ENCODE measurements at places on chromosomes 3 and 15. TPM values are rescaled to one million over a fixed set of nuclear protein-coding genes. Genes with fewer than 3 reads are reported as not detected.

Gene TF
- 0.03 TPM for total RNA-seq

Gene FLNB
- 225 TPM for total RNA-seq

Gene TRIM69
- total RNA-seq: 9.6 TPM

DNA sequence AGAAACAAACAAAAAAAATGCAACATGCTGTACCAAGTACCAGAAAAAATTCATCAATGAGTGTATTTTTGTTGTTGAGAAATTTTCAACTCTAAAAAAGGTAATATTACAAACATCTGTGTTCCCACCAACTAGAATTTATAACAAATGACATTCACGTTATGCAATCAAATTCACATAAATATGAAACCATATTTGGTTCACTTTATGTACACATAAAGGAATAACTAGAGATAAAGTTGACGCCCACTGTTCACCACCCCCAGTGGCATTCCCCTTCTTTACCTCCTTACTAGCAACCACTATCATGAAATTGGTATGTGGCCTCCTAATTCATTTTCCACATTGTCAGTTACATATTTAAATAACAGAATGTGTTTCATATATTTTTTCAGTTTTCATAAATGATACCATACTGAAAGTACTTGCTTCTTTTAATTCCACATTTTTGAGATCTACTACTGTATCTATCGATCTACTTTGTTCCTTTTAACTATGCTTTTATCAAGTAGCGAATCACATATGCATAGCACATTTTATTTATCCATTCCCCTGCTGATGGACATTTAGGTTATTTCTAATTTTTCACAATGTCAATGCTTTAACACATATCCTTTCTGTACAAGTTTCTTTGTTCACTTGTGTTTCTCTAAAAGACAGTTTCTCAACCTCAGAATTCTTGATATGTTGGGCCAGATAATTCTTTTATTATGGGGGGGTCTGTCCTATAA, 34.5 kb downstream of the TBC1D5 start:
- no peak for DNase-seq

GRCh38 chr15:37053166-37053565, 47.2 kb downstream of the MEIS2 start:
- no peak for DNase-seq

DNA sequence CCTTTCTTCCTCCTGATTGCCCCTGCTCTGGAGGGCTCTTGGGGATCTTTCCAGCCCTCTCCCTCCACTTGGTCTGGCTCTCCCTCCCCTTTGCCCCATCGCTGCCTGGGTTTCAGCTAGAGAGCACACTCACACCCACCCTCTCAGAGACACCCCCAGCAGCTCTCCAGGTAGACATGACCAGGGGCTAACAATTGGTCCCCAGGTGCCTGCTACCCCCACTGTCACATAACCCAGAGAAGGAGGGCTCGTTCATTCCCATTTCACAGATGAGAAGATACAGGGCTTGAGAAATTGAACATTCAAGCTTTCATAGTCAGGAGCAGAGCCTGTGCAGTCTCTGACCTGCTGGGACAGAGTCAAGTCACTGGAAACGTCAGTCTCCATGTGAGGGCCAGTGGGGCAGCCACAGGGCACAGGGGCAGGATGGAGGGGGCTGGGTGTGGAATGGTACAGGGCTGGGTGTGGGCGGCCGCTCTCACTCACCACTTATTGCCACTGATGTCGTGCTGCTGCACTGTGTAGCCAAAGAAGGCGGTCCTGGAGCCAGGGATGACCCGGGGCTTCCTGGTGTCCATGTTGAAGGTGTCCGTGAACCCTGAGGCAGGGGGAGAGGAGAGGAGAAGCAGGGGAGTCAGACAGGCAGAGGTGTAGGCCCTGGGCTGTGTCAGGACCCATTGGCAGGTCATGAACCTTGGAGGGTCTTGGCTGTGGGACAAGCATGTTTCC, 29.4 kb downstream of the ITGA11 start:
- no peak for DNase-seq

DNA sequence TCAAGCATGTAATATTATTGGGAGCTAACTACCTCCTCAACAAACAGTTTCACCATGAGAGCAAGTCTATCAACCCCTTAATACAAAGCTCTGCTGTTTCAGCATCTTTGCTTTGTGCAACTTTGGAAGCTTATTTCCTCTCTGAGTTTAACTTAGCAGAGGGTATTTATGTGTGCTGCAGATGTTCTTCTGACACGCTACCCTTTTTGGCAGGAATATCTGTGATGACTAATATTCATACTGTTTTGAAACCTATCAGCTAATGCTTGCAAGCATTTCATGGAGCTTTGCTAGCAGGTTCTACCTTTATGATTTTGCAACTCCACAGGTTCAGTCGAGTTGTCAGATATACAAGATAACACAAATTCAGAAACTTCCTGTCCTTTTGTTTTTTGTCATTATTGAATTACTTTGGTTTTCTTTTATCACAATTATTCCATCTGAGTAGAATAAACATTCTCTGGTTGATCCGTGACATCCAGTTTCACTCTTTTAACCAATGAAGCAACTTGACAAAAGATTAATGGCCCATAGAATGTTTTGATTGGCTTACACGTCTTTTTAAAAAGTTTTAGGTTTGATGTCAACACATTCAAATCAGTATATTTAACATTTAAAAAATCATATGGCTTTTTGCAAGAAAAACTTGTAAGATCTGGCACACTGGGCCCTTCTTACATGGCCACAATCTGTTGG, 1.7 kb upstream of the SLC9A9 start:
- DNase-seq: no peak

GRCh38 chr15:62446984-62447383, 281.9 kb upstream of the C2CD4B start:
- no peak for DNase-seq

GRCh38 chr3:134341389-134341788, 32.9 kb downstream of the AMOTL2 start:
- no peak for DNase-seq

- DNase-seq: no peak
These were observed 38.6 kb downstream of the CTNNB1 start for GRCh38 chr3:41237907-41238306.

DNA sequence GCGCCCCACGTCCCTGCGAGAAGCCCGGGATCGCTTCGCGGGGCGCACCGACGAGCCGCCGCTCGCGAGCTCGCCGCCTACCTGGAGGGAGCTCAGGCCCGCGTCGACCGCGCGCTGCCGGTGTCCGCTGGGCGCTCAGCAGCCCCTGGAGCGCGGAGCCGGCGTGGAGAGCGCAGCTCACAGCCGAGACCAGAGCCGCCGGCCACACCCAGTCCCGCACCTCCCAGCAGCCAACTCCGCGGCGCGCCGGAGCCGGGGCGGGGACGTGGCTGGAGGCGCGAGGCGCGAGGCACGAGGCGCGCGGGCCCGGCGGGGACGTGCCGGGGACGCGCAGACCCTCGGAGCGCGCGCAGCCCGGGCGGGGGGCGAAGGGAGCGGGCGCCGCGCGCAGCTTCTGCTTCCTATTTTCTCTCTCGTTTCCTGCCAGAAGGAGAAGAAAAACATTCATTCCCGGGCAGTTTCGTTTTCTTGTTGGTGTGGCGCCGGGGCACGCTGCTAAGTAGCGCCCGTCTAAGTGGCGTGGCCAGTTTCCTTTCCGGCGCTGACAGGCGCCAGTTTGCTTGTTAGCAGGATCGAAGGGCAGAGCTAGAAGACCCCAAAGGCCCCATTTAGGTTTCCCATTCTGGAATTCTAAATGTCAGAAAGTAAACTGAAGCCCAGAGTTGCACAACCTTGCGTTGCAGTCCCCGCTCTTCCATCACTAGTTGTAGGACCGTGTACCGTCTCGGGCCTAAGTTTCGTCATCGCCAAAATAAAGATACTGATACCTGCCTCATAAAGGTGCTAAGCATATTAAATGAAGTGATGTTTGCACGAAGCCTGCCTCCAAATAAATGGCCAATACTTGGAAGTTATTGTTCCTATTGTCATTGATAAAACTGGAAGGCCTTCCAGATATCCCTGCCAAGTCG, at the start of gene GNB4:
Gene GNB4 (minus strand): TSS at position 206 of the 911 bp plus-strand sequence. CDS start 25,270 bp downstream, outside the sequence.
- no peak for DNase-seq

GRCh38 chr3:194518652-194519051, 31.9 kb upstream of the ATP13A3 start:
- DNase-seq: no peak
